NCI-H187 treated with DMSO at 0.1 percent for 48 hours (cell line): ENCODE measurements at places on chromosomes 11 and 22.

GRCh38 chr11:37465221-37465620, 867.2 kb upstream of the RAG2 start:
- no peak for DNase-seq

- DNase-seq = no peak
Measured at GRCh38 chr11:28448186-28448585, 340.0 kb downstream of the METTL15 start.

- no peak for DNase-seq
Measured at GRCh38 chr11:60657888-60658287, 41.5 kb upstream of the MS4A8 start.

DNA sequence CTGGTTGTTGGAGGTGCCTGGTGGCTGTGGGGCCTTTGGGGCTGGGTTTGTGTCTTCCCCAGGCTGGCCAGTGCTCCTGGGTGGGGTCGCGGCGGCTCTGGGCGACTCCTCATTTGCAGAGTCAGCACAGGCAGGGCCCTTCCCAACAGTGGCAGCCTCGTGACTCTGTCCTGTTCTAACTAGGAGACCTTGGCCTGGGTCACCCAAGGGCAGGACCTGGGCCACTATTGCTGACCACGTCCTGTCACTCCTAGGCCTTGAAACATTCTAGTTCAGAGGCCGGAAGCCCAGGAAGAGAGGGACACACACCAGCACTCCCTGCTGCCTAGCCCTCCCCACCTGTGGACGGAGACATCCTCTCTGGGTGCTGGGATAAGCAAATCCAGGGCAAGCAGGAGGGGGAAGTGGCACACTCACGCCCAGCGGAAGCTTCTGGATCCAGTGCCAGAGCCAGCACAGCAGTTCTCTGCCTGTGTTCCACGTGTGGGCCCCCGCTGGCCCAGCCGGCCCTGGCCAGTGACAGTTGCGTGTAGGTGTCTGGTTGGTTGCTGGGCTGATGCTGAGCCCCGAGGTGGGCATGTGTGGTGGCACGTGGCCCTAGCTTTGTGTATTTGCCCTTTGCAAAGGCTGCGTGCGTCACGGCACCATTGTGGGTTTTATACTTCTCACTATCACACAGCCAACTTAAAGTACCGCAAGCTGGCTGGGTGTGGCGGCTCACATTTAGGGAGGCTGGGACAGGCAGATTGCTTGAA, 4.3 kb upstream of the CHID1 start:
- DNase-seq = no peak

DNA sequence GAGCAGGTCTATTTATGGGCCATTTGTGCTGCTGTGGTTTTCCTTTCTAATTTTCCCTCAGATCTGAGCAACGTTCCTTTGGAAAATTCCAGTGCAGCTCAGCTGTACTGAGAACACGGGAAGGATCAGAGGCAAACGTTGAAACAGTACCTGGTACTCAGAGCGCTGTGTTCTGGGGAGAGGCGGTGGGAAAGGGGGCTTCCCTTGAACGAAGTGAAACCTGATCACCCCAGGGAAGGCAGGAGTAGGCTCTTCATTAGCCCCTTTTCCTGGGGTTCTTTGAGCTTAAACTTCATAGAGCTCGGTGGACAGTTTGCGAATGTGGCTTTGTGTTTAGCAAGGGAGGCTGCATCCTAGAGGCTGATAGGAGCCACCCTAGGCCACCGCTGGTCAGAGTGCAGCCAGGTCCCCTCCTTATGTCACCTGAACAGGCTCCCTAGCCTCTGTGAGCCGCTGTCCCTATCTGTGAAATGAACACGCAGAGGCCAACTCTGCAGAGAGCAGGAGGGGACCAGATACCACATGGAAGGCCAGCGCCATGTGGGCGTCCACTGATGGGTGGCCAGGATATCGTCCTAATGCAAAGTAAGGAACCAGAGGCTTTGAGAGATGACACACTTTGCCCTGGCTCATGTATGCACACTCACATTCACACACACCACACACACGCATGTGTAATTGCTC, 1464.8 kb downstream of the BRD1 start:
- no peak for DNase-seq

GRCh38 chr22:33409079-33409478, 350.9 kb upstream of the SYN3 start:
- DNase-seq = no peak

GRCh38 chr11:116467823-116468222, 305.0 kb downstream of the BUD13 start:
- no peak for DNase-seq

GRCh38 chr11:47565340-47566148, at the start of gene PTPMT1:
Gene PTPMT1 (plus strand): TSS chr11:47565599. CDS start chr11:47565623, 24 bp downstream.
- no peak for DNase-seq

DNA sequence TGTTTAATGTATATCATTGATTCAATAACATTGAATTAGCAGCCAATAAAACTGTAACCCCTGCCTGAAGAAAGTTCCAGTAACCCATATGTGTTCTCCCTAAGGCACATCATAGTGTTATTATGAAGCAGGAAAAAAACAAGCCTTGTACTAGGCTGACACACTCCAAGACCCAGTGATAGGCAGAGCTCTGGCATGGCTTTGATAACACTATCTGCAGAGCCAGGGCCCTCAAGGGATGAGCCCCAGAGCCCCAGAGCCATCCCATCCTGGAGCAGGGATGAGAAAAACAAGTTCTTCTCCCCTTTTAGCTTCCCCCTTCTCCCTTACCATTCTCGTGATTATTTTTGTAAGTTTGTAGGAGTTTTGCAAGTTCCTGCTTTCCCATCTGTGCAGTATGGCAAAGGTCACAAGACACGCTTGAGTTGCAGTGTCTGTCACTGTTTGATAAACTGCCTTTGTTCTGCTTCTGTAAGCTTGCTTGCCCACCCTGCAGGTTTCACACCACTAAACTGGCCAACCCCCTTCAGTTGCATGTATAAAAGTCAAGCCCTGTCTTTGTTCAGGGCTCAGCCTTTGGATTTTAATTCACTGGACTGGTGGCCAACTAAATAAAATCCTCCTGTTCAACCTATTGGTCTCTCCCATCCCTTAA, 22.3 kb upstream of the GUCY1A2 start:
- no peak for DNase-seq

DNA sequence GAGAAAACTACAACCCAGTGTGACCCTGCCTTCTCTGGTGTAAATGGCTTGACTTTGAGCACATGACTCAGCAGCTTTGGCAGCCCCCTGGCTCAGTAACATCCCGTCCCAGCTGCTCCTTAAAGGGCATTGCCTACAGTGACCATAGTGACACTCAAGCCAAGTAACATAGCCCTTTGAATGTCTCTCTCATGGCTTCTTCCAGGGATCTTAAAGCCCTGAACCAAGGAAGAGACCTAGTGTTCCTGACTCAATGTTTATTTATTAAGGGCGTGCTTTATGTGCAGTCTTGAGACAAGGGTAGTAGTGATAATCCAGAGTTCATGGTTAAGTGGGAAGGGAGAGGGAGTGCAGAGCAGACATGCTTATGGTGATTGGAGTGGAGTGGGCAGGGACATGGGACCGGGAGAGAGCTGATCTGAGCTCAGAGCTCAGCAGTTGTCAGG, 125.7 kb downstream of the PARVA start:
- no peak for DNase-seq

GRCh38 chr22:46309526-46310085, 12.9 kb downstream of the GTSE1 start:
- no peak for DNase-seq

GRCh38 chr11:9726321-9727022, 62.6 kb downstream of the SWAP70 start:
- DNase-seq = no peak

DNA sequence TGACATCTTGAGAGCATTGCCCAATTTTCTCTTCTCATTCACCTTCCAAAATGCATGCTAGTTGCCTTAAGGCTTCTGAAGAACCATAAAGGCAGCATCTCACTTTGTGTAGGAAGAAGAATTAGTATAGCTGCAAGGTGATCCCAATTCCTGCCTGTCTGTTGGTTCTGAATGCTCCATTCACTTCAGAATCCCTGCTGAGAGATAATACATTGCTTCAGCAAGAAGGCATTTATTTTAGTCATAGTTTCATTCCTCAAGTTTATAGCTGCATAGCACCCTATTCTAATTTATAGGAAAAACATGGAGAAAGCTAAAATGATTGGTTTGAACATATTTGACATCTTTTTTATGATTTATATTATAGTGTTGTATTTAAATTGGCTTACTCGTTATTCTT, 181.3 kb downstream of the METTL15 start:
- no peak for DNase-seq

- DNase-seq = no peak
Measured at GRCh38 chr22:45585437-45585755, 82.7 kb downstream of the FBLN1 start.

- no peak for DNase-seq
Measured at GRCh38 chr11:13761716-13762115, 93.2 kb downstream of the FAR1 start.

DNA sequence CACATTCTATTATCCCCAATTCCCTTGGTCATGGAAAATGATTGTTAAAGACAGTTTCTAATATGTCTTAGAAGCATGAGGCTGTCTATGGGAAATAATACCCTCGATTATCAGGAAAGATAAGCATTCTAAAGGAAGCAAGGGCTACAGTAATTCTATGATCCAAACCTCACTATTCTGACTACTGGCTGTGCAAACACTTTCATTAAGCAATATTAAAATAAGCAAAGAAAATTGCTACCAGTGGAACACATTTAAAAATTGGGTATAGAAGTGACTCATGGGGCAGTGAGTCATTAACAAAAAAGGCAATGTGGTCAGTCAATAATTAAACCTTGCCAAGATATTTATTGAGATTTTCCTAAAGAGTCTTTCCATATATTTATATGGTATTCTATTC, 1415.2 kb upstream of the TENM4 start:
- DNase-seq = no peak

DNA sequence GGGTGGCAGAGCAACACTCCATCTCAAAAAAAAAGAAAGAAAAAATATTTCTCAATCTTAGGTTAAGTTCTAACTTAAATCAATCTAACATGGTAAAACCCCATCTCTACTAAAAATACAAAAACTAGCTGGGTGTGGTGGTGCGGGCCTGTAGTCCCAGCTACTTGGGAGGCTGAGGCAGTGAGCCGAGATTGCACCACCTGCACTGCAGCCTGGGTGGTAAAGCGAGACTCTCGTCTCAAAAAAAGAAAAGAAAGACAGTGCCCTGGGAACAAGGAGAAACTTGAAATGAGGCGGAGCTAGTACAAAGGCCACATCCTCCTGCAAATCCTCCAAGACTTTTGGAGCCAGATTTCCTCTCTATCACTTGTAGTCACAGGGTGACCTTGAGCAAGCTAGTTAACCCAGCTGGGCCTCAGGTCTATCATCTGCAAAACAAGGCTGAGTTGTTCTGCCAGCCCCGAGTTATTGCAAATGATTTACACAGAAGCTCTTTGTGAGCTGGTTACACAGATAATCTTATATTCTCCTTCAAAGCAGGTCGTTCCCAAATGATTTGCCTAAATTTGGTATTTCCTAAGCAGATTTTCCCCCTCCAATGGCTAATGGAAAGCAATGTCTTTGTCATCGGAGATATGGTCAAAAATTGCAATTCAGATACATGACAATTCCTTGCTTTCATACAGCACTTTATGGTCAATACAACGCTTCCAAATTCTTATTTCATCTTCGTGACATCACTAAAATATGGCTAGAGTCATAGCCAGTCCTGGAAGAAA, 1.9 kb downstream of the ANKRD54 start:
- no peak for DNase-seq

- no peak for DNase-seq
Measured at GRCh38 chr11:12569499-12570425, 104.5 kb upstream of the TEAD1 start.

GRCh38 chr11:65491614-65492386, 7.0 kb upstream of the MALAT1 start:
- DNase-seq = peak; percentile 87

DNA sequence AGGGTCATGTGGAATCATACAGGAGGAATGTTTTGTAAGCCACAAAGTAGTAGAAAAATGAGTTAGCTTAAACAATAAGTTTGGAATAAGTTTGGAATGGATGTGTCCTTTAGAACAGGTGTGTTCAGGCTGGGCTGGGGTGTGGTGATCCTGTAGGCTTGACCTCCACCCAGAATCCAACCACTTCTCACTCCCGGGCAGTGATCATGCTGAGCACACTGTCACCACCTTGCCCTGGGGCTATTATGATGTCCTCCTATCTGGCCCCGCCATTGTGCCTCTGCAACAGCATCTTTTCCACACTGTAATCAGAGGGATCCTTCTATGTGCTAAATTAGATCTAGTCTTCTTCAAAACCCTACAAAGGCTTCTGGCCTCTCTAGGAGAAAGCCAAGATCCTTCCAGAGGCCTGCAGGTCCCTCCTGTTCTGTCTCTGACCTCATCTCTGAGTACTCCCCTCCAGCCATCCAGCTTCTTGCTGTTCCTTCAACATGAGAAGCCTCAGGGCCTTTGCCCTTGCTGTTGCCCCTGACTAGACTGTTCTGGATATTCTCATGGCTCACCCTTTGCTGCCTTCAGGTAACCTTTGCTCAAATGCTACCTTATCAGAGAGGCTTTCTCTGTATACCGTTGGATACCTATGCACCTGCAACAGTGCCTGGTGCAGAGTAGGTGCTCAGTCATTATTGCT, 18.8 kb upstream of the ACCSL start:
- DNase-seq = no peak

- DNase-seq = no peak
Measured at GRCh38 chr11:110857892-110858546, 145.8 kb upstream of the ARHGAP20 start.

- DNase-seq = no peak
Measured at GRCh38 chr11:9923280-9923679, 259.4 kb downstream of the SWAP70 start.

DNA sequence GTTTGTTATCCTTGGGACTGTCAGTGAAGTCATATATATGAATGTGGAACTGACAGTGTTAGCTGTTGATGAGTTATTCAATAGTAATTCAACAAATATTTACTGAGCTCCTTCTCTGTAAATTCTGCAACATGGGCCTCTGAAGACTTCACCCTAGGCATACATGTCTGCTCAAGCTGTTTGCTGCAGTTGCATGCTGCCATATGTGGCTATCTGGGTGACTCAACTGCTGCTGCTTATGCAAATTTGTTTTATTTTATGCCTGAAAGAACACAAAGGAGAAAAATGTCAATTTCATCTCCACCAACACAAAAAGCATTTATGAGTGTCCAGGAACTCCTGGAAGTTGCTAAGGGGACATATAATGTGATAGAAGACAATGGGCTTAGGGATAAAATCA, 417.6 kb downstream of the AASDHPPT start:
- no peak for DNase-seq

- no peak for DNase-seq
Measured at GRCh38 chr22:28885939-28886338, 2.6 kb downstream of the ZNRF3 start.

- no peak for DNase-seq
Measured at GRCh38 chr22:40004836-40005235, 10.1 kb downstream of the FAM83F start.

- no peak for DNase-seq
Measured at GRCh38 chr11:133697603-133698180, 147.6 kb downstream of the SPATA19 start.

- DNase-seq = no peak
Measured at GRCh38 chr11:19838994-19839768, 126.5 kb downstream of the NAV2 start.

GRCh38 chr22:20238901-20239675, 29.0 kb downstream of the RTN4R start:
- DNase-seq = no peak

- DNase-seq = no peak
Measured at GRCh38 chr22:44683237-44683636, 18.8 kb upstream of the PRR5 start.
